ENCODE measurements at places on chromosomes 7 and 10. TPM values are rescaled to one million over a fixed set of nuclear protein-coding genes. Genes with fewer than 3 reads are reported as not detected.

ACBD7 gene
- total RNA-seq, result 17.8 TPM

CABCOCO1 gene
- total RNA-seq, result not detected

DNA sequence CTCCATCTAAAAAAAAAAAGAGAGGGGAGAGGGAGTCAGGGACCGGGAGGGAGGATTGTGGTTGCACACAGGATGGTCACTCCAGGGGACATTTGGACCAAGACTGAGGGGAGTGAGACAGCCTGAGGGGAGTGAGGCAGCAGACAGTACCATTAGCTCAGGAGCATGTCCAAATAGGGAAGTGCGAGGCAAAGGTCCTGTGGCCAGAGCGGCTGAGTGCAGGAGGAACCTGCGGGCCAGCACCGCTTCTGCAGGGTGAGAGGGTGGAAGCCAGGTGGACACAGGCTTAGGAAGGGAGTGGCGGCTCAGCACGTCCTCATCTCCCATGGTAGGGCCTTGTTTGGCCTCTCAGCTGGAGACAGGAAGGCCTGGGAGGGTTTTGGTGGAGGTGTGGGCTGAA is 48.9 kb upstream of the PFKFB3 start:
- no peak for DNase-seq

DNA sequence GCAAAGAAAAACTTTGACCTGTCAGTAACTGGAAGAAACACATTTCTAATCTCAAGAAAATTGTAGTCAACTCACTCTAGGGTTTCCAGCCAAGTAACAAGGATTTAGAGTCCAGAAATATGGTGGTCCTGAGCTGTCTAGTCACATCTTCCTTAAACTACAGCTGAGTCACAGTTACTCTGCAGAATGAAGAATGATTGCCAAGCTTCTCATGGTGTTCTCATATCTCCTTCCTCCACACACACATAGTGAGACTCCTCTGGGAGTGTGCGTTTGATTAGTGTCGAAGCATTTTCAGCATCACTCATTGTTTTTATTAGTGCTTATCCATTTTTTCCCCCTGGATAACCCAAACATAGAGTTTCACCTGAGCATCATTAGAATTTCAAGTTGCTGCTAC is 93.1 kb upstream of the CXCL12 start:
- DNase-seq, result no peak
